Heart left ventricle (tissue), 16 donors: ENCODE measurements at places on chromosomes 1 and 21. TPM values are rescaled to one million over a fixed set of nuclear protein-coding genes. Genes with fewer than 3 reads are reported as not detected.

DNA sequence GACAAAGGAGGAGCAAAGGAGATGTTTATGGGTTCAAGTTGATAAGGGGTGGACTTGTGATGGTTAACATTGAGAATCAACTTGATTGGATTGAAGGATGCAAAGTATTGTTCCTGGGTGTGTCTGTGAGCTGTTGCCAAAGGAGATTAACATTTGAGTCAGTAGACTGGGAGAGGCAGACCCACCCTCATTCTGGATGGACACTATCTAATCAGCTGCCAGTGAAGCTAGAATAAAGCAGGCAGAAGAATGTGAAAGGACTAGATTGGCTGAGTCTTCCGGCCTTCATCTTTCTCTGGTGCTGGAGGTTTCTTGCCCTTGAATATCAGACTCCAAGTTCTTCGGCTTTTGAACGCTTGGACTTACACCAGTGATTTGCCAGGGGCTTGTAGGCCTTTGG is 98.7 kb upstream of the DAB1 start:
- no peak for DNase-seq

DNA sequence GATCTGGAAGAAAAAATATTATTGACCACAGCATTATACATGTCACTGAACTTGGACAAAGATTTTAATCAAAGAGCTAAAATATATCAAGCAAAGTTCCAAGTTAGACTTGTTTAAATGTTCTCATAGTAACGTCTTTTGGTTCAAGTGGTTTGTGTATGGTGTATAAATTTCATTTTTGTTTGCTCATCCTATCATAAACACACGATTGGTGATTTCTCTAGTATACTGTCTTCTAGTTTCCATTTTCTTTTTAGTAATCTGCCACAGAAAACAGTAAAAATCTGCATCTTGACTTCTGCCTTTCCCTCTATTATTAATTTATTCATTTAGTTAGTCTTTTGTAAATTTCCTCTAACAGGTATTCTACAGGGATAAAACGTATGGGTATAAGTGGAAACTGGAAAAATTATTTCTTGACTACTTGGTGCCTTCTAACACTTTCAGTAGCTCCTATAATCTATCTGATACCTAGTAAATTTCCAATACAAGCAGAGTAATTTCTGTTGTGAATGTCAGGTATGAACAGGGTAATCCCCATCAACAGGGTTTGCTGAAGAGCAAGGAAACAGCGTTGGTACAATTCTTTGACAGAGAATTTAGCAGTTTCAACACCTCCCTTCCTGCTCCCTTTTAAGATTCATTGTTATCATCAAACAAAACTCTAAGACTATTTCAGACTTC is 268.0 kb downstream of the PTPRC start:
- no peak for DNase-seq

DNA sequence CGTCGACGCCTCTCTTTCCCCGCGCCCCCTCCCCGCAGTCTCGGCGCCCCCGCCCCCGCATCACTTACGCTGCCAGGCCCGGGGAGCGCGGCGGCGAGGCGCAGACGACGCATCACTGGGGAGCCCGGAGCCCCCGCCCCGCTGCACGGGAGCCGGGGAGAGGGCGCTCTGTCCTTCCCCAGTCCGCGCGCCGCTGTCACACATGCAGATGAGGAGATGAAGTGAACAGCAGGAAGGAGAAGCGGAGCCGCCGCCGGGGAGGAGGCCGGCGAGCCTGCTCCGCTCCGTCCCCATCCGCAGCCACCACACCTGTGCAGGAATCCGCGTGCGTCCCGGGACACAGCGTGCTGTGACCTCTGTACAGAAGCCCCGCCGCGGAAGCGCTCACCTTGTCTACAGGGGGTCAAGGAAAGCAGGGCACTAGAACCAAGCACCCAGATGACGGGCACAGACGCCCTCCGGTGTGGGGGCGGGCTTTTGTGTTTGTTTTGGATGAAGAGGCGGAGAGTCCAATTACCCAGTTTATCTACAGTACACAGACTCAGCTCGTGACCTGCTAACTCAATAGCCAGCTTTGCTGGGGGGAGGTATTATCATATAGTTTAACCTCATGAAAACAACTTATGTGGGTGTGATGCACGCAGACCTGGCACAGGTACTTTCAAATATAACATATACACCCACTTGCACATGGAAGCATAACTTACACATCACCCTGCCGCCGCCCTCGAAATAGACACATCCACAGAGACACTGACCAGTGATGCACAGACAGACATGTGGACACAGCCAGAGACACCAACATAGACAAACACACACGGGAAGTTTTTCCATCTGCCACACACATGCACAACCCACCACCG is 12.4 kb downstream of the KLHDC8A start:
- no peak for DNase-seq

DNA sequence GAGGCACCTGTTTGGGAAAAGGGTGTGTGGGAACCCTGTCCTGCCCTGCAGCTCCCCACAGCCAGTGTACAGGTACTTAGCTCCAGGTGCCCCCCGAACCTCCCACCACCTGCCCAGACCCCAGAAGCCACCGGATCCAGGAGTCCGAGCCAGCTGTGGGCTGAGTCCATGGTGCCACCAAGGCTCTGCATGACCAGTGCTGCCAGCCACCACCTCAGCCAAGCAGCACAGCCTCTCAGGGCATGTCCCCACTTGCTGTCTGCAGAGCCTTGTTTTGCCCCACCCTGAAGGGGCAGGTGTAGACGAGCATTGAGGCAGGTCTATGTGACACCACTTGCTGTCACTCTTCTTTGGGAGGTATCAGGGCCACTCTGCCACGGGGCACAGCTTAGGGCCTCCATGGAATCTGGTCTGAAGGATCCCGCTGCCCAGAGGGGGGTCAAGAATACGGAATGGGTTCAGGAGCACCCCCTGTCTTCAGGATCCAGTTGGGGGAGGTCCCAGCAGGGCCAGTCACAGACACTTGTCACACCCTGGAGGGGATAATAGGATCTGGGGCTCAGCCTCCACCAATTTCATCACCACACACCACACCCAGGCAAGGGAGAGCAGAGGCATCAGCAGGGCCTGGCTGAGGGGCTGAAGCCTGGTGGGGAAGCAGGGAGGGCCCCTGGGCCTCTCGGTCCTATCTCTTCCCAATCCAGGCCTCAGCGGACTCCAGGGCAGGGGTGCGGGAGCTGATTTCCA is 27.7 kb downstream of the ARHGEF19 start:
- no peak for DNase-seq

DNA sequence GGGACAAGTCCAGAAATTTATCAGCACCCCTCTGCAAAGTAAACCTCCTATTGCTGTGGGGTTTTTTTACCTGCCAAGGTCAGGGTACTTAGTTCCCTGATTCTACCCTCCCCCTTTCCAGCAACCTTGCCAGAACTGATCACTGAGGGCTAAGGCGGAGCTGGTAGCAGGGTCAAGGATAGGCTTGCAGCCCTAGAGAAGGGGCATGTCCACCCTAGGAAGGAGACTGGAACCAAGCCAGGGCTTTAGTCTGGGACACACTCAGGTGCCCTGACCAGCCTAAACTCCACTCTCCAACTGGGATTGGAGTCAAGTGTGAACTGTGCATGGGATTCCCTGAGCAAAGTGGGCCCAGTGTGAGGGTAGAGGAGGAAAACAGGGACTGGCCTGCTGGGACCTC is 6.5 kb upstream of the SLC26A9 start:
- no peak for DNase-seq

- no peak for DNase-seq
Measured at GRCh38 chr1:84366786-84367185, 31.5 kb upstream of the DNASE2B start.

Gene NTMT2
- total RNA-seq, result 0.56 TPM
